Fibroblast of skin of right quadriceps (primary cell): ENCODE measurements at places on chromosomes 4 and X.

DNA sequence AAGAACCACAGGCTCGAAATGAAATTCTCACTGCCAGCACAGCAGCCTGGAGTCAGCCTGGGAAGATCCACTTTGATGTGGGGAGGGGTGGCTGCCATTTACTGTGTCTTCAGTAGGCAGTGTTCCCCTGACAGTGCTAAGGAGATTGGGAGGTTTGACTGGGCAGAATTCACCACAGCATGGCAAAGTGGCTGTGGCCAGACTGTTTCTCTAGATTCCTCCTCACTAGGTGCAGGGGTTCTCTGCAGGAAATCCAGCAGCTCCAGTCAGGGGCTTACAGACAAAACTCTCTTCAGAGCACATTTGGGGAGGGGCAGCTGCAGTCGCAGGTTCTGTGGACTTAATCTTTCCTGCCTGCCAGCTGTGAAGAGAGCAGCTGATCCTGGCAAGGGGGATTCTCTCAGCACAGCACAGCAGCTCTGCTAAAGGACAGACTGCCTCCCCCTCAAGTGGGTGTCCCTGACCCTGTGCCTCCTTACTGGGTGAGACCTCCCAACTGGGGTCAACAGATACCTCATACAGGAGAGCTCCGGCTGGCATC lies 1174.0 kb downstream of the RAPGEF2 start:
- DNase-seq, result no peak

- DNase-seq, result no peak
Observed at GRCh38 chrX:56130031-56130430, 102.1 kb upstream of the KLF8 start.

DNA sequence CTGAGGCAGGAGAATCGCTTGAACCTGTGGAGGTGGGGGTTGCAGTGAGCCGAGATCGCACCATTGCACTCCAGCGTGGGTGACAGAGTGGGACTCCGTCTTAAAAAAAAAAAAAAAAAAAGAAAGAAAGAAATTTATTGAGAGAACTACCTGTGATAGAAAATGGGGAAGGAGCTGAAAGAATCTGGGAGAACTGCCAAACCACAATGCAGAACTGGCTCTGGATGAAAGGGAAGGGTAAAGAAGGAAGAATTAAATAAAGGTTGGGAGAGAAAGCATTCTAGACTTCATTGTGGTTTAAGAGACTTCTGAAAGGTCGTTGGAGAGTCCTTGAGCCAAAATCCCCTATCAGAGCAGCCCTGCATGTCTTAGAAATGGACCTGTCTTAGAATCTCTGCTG lies 567.9 kb upstream of the HTR2C start:
- no peak for DNase-seq

GRCh38 chr4:165060938-165061337 lies 7.3 kb downstream of the TRIM75 start:
- no peak for DNase-seq

DNA sequence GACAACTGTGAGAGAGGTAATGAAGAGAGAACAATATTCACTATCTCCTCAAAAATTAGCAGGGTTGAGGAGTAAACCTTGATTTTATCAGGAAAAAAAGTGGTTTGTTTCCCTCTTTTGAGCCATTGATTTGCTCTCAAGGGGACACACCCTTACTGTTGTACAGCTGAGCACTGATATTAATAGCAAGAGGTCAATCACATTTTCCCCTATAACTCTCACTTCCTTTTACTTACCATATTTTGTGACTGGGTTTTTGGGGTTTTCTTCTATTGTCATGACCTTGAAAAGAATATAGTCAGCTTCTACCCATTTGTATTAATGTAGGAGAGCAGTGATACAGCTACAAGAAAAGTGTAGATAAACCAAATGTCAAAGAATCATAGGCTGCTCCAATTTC lies 70.2 kb upstream of the LONRF3 start:
- DNase-seq, result no peak

- no peak for DNase-seq
Observed at GRCh38 chrX:40632199-40632598, 9.0 kb downstream of the MPC1L start.

- DNase-seq, result no peak
Observed at GRCh38 chrX:21167494-21167893, 206.7 kb upstream of the CNKSR2 start.

- peak; percentile 64 for DNase-seq
Observed at GRCh38 chr4:109067508-109068235, 234.8 kb downstream of the COL25A1 start.

DNA sequence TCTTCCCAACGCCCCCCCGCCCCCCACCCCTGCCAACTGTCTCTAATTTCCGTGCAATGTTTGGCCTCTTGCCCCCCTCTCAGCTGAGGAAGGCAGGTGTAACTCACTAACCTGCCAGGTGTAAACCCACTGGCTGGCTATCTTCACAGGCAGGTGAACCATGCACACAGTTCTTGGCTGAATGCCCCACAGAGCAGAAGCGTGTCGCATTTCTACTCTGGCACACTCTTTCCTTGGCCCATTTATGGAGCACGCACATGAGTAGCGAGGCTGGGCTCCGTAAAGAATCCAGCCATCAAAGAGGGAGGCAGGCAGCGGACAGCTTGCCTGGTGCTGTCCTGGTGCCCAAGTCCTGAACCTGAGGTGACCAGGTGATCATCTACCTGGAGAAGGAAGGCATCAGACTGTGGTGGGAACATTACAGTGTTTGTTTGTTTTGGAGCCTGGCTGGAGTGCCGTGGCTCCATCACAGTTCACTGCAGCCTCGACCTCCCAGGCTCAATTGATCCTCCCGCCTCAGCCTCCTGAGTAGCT lies 39.2 kb upstream of the CRMP1 start:
- DNase-seq, result no peak

- no peak for DNase-seq
Observed at GRCh38 chr4:62717154-62717553, 1517.0 kb downstream of the ADGRL3 start.

GRCh38 chr4:77154761-77155499 lies 2.1 kb upstream of the CCNG2 start:
- DNase-seq, result no peak

- DNase-seq, result no peak
Observed at GRCh38 chr4:42906341-42906740, 13.8 kb downstream of the GRXCR1 start.

DNA sequence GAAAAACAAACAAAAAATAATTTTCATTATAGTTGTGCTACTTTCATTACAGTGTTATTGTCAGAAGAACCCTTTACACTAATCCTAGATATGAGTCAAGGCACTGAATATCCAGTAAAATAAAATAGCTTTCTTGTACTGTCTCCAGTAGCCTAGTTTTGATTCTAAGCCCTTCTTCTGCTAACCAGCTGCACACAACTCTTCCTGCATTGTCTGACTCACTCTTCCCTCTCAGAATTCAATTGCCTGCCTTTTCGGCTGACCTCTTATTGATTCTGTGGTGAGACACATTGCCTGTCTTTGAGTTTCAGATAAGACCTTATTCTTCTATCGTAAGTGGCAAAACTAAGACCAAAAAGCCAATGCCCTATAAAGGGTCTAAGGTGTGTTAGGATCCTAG lies 26.7 kb upstream of the PCDH18 start:
- DNase-seq, result peak; percentile 80

- peak; percentile 13 for DNase-seq
Observed at GRCh38 chrX:1673337-1673736, 58.5 kb downstream of the ASMT start.

GRCh38 chr4:107187091-107187490 lies 151.0 kb upstream of the DKK2 start:
- DNase-seq, result no peak

DNA sequence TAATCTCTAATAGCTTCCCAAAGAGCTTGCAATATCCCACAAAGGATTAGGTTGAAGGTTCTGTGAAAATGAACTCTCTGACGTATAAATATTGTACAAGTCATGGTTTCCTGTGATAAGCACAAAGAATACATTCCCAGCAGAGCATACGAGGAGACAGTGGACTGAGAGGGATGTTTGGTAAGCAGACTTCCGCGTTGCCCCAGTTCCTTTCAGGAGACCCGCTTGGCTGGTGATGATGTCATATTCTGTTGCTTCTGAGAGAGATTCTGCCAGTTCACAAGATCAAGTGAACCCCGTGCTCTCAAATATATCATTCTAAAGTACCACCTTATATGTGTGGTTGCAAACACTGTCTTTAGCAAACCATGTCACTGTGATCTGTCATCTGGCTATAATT lies 323.9 kb upstream of the CASK start:
- no peak for DNase-seq

DNA sequence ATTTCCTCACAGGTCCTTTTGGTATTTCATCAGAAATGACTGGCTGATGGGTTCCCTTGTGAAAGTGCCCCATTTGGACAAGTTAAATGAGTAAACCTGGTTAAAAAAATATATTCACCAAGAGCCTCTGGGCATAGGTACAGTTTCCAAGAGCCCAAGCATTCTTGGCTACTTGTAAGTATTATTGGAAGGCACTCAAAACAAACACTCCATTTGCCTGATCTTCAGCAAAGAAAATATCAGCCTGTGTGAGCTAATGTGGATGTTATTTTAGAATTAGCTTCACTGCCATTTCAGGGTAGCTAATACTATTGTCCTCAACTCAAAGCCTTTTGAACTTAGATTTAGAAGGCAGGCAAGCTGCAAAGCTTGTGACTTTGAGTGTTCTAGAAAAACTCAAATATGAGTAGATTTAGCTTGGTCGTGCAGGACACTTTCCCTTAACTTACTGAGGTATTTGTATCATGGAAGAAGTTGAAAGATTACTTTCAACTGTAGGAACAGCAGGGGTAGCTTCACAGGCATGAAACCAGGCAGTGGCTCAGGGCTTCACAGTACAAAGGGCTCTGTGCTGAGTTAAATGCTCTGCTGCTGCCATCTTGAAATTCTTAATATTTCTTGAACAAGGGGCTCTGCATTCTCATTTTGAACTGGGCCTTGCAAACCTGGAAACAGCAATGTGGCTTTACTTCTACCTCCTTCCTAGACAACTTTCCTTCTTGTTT lies 177.2 kb downstream of the AMELX start:
- peak; percentile 68 for DNase-seq

GRCh38 chr4:171919314-171919713 lies 106.1 kb downstream of the GALNTL6 start:
- no peak for DNase-seq

DNA sequence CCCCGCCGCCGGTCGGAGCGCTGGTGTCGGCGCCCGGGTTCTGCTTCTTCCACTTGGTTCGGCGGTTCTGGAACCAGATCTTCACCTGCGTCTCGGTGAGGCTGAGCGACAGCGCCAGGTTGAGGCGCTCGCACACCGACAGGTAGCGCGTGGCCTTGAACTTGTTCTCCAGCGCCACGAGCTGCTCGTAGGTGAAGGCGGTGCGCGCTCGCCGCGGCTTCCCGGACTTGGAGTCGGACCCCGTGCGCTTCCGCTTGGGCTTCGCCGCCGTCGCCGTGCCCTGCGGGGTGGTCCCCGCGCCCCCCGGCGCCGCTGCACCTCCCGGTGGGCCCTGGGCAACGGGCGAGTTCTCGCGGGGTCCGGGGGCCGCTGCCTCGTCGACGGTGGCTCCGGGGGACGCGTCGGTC lies 3.1 kb downstream of the NKX1-1 start:
- DNase-seq, result no peak

GRCh38 chr4:6055436-6055835 lies 37.2 kb upstream of the C4orf50 start:
- DNase-seq, result no peak

- DNase-seq, result peak; percentile 29
Observed at GRCh38 chrX:57906790-57907189, 3.5 kb downstream of the ZXDA start.
